ENCODE measurements at places on chromosomes 12 and 14.
A peak's percentile ranks its signal among the peaks of the same experiment; 100 is the strongest.

DNA sequence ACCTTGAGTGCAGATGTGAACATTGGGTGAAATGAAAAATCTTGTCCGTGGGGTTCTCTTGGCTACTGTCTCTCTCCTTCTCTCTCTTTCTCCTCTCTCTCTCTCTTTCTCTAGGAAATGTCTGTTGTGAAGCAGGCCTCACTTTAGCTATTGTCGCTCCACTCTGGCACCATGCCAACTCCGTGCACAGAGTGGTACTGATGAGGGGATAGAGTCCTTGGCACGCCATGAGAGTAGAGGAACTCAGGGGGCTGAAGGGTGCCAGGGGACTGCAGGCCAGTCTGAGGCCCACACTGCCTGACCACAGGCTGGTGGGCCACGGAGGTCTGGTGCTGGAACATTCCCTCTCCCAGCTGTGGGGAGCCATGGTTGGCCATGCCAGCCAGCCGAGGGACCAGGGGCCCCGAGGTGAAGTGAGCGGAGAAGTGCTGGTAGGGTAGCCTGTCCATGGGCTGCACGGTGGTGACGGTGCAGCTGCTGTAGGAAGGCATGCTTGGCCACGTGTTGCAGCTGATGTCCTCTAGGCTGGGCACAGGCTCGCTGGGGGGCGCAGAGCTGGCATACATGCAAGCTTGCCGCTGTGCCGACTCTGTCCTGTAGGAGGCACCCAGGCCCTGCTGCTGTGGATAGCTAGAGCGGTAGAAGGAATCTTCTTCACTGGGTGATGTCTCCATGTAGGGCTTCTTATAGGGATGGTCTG, 50.4 kb downstream of the TBX5 start:
- DNase-seq: peak; percentile 82

DNA sequence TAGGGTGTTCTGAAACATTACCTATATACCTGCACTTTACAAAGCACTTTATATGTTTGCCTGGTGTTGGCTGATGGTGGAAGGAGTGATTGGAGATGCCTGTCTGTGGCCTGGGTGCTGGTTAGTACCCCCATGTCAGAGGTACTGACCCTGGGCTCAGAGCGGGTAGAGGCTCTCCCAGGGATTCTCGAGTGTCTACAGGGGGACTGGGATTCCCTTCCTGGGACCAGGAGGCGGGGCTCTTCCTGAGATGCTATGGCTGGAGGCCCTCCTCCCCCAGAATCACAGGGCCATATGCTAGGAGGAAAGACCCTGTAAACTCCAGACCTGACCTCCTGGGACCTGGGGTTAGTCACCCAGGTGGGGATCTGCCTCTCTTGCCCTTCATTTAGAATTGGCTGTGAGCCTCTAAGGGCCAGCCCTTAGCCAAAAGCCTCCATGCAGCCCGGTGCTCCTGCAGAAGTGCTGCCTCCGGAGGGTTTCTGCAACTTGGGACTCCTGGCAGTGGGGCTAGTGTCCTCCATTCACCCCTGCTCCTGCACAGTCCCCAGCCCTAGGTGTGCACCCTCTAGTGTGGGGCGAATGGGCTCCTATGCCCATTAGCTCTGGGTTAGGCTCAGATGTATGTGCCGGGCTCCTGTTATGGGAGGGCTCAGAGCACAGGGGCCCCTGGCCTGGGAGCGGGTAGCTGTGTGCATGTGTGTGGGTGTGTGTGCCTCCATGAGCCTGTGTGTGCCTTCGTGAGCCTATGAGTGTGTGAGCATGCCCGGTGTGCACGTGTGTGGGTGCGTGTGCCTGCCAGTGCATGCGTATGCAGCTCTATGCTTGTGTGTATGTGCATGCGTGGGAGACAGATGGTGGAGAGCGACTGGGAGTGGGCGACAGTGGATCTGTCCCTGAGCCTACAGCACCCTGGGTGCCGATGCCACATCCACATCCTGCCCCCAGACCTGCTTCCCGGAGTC, 36.6 kb downstream of the RTL1 start:
- no peak for DNase-seq

GRCh38 chr12:6333029-6333428, 8.8 kb downstream of the TNFRSF1A start:
- no peak for DNase-seq

- DNase-seq: no peak
Measured at GRCh38 chr12:92977326-92977725, 48.2 kb upstream of the EEA1 start.

- DNase-seq: no peak
Measured at GRCh38 chr12:62732861-62733427, 202.0 kb downstream of the PPM1H start.

GRCh38 chr12:32549675-32550079, 129.4 kb upstream of the DNM1L start:
- peak; percentile 24 for DNase-seq

- no peak for DNase-seq
Measured at GRCh38 chr12:57906821-57907220, 34.5 kb upstream of the ATP23 start.

- DNase-seq: peak; percentile 24
Measured at GRCh38 chr14:103372552-103373304, 12.5 kb upstream of the MARK3 start.

GRCh38 chr14:101029668-101030290, 126.3 kb upstream of the RTL1 start:
- no peak for DNase-seq

GRCh38 chr12:96132819-96133218, 61.4 kb upstream of the ELK3 start:
- no peak for DNase-seq

DNA sequence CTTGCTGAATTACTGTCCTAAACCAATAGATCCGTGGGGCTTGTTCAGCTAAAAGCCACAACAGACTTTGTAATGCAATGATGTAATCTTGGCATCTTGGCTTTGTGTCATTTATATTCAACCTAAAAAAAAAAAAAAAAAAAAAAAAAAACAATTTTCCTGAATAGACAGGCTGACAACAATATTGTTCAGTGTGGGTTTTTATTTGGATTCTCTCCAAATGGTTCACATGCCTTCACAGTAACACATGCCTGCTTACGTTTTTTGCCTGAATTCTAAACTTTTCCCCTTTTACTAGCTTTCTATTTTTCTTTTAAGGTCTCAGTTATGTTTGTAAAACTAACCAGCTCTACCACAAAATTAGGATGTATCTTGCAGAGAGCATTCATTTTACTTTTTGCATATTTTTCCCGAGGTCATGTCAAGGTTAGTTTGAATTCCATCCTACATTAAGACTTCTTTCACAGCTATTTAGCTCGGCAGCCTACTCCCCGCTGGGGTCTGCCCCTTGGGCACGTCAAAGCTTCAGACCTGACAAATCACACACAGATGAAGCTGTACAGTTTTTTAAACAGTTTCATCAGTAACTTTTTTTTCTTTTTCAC, 213.7 kb upstream of the NPAS3 start:
- DNase-seq: peak; percentile 15

- DNase-seq: no peak
Measured at GRCh38 chr14:58198086-58198485, 1.9 kb upstream of the ACTR10 start.

DNA sequence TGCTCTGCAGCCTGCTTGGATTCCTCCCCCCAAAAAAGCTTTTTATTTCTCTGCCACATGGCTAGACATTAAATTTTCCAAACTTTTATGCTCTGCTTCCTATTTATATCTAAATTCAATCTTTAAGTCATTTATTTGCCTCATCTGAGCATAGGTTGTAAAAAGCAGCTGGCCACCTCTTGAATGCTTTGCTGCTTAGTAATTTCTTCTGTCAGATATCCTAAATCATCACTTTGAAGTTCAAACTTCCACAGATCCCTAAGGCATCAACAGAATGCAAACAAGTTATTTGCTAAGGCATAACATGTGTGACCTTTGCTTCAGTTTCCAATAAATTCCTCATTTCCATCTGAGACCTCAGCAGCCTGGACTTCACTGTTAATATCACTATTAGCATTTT, 209.6 kb downstream of the FSCB start:
- DNase-seq: no peak

DNA sequence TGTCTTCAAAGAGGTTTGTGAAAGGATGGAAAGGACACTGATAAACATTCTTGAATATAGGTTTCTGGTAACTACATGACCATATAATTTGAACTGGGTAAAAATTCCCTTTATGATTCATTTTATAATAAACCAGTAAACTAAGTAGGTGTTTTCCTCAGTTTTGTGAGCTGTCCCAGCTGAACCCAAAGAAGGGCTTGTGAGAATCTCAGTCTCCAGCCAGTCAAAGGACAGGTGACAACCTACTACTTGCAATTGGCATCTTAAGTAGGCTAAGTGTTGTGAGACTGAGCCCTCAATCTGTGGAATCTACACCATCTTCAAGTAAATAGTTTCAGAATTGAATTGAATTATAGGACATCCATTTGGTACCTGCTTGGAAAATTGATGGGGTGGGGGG, 75.2 kb downstream of the MYF5 start:
- no peak for DNase-seq

DNA sequence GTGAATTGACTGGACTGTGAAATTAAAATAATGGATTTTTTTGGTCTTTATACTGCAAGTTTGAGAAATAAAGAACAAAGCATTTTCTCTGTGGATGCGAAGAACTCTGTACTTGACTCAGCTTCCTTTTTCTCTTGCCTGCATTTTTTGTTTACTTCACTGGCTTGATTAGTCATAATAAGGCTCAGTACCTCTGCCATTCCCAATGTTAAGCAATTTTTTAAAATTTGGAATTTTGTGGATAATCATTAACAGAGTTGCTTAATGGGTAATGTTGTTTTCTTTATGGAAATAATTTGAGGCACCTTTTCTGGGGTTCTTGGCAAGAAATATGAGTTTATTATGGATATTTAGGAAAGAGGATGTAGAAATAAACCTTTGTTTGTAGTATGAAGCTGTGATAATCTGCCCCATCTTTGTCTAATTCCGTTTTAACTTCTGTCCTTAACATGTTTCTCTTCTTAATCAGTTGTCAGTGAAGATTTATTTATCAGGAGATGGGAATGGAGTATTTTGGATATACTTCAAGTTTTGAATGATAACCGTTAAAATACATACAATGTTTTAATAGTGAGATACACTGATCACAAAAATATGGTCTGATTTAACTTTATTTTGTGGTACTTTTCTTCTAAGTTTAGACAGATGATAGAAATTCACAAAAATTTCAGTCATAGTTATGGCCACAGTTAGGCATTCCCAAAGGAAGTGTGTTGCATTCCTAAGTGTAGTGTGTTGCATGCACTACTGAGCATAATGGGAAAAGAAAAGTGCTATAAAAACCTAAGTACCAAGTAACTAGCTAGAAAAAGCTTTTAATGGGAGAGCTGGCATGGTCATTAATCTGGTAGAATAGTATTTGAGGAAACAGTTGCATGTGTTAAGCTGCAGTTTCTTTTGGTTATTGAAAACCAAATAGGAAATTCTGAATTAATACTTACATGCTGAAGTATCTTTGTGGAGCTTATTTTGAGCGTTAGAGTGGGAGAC, 27.7 kb downstream of the WNK1 start:
- DNase-seq: no peak

DNA sequence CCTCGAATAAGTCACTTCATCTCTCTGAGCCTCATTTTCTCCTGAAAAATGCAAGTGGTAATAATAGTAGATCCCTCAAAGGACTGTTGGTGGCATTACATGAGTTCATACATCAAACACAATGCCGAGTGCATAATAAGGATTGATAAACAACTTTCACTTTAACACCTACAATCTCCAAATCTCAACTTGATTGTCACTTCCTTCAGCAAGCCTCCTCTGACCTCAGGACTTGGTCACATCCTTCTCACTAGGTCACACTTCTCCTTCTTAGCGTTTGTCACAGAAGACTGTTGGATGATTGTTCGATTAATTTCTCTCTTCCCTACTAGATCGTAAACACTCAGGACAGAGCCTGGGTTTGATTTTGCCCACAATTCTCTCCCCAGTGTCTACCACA, 7.9 kb upstream of the PRKAB1 start:
- no peak for DNase-seq

DNA sequence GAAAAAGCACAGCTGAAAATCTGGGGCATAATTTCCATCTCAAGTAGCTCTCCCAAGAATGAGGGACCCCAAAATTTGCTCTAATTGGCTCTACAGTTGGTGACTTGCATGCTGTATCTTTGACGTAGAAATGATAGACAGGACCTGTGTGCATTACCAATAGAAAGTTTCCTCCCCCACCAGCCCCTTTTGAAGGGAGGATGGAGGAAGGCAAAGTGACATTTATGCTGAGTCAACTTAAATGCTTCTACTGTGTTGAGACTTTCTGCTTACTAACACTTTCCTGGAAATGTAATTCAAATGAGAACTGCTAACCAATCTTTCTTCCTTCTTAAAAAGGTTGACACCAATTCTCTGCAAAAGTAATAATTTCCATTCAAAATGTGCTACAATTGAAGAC, 31.9 kb downstream of the TSPAN8 start:
- DNase-seq: no peak

DNA sequence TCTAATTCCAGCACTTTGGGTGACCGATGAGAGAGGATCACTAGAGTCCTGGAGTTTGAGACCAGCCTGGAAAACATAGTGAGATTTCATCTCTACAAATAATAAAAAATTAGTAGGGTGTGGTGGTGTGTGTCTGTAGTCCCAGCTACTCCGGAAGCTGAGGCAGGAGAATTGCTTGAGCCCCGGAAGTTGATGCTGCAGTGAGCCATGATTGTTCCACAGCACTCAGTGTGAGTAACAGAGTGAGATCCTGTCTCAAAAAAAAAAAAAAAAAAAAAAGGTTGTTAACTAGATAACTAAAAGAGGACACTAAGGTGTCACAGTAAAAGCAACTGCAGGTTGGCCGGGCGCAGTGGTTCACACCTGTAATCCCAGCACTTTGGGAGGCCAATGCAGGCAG, 121.3 kb upstream of the MAX start:
- DNase-seq: no peak

- no peak for DNase-seq
Measured at GRCh38 chr12:61525331-61525730, 734.9 kb upstream of the USP15 start.

GRCh38 chr14:99122521-99123125, 149.4 kb downstream of the BCL11B start:
- DNase-seq: peak; percentile 35

- no peak for DNase-seq
Measured at GRCh38 chr14:82432301-82433105, 898.9 kb upstream of the SEL1L start.

GRCh38 chr12:111937429-111937828, 75.5 kb downstream of the TMEM116 start:
- no peak for DNase-seq

DNA sequence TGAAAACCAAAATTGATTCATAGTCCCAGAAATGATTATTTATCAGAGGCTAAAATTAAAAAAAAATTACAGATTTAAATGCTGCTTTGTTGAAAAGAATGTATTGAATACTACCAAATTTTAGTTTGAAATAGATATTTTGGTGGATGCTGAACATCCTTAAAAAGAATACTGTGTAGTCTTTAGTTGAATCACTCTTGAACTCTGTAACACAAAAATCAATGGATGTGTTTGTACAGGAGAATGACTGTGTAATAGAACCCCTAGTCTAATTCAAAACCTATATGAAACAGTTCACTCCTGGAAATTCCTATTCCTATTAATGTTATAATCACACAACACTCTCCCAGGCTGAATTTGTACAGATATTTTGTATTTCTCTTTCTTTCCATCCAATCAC, 1.5 kb upstream of the TSPAN8 start:
- DNase-seq: no peak
